Thymus (tissue), 14 donors: ENCODE measurements at places on chromosomes 12 and 14.

GRCh38 chr14:24246765-24247212, 4.4 kb upstream of the TINF2 start:
- DNase-seq, result no peak

GRCh38 chr12:27142101-27142721, 59.8 kb upstream of the C12orf71 start:
- DNase-seq, result no peak

- no peak for DNase-seq
Measured at GRCh38 chr14:85301506-85301905, 228.4 kb upstream of the FLRT2 start.

GRCh38 chr14:23062002-23062401, 4.7 kb upstream of the CDH24 start:
- DNase-seq, result no peak

GRCh38 chr14:38074081-38074480, 133.6 kb upstream of the SSTR1 start:
- no peak for DNase-seq
